ENCODE measurements at places on chromosomes 16 and 17. TPM values are rescaled to one million over a fixed set of nuclear protein-coding genes. Genes with fewer than 3 reads are reported as not detected.
A peak's percentile ranks its signal among the peaks of the same experiment; 100 is the strongest.

Gene HS3ST3B1
- total RNA-seq, result 2.6 TPM

- DNase-seq, result no peak
These were observed 317.9 kb downstream of the MAP2K6 start for GRCh38 chr17:69732272-69732918.

- no peak for DNase-seq
These were observed 17.0 kb downstream of the VAT1L start for GRCh38 chr16:77805398-77805797.

Gene DDX28
- 8.6 TPM for total RNA-seq

Gene FGF11
- total RNA-seq, result 3.9 TPM

DNA sequence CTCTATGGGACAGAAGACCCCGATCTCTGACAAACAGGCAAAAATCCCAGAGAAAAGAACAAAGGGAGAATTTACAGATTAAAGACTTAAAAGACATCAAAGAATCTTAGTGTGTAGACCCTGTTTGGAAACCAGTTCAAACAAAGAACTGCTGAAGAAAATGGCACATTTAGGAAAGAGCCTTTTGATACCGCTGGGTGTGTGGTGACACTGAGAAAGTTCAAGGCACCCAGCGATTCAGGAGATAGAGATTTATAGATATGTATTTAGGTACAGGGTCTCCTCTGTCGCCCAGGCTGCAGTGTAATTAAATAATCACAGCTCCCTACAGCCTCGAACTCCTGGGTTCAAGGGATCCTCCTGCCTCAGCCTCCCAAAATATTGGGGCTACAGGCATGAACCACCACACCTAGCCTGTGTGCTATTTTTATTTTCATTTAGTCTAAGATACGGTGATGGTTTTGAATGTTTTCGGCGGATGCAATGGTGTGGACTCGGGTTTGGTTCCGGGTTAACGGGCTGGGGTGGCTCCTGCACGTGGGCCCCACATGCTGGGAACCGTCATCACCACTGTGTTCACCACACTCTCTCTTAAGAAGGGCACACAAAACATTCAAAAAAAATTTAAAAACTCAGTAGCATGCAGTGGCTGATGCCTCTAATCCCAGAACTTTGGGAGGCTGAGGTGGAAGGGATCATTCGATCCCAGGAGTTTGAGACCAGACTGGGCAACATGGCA is 114.0 kb downstream of the ZNF778 start:
- no peak for DNase-seq

DNA sequence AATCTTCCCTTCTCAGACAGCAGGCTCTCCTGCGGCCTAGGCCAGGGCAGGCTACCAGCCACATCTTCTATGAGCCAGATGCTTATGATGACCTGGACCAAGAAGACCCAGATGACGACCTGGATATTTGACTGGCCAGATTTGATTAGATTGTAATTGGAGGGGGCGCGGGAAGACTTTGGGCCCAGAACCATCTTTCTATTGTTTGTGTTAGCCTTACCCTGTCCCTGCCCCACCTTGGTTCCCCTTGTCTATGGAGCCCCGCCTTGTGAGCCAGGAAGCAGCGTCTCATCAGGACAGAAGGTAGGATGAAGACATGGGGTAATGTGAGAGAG is 2.8 kb downstream of the CLDN7 start:
- DNase-seq, result no peak

DNA sequence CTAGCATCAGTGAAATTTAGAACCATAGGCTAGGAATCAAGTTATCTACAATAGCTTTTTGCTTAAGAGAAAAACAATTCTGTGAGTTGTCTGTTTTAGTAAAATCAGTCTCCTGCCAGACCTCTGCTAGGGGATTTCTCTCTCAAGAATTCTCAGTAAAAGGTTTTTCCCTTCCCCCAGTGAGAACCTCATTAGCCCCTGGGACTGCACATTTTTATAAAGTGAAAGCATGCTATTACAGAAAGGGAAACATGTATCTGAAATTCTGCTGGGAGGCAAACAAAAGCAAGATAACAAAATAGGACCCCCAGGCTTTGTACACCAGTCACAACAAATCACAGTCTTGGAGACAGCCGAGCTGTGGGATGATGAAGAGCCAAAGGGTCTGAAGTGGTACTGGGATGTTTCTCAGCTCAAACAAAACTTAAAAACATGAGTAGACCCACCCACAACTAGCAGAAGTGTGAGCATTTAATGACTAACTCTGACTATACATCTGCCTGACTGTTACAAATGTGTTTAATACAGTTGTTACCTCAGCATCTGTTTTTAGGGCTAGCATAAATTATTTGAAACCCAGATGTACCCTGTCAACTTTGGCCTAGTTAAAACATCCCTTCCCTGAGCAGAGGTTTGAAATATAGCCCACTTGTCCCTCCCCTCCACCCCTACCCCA is 20.0 kb upstream of the GLG1 start:
- DNase-seq, result no peak

DNA sequence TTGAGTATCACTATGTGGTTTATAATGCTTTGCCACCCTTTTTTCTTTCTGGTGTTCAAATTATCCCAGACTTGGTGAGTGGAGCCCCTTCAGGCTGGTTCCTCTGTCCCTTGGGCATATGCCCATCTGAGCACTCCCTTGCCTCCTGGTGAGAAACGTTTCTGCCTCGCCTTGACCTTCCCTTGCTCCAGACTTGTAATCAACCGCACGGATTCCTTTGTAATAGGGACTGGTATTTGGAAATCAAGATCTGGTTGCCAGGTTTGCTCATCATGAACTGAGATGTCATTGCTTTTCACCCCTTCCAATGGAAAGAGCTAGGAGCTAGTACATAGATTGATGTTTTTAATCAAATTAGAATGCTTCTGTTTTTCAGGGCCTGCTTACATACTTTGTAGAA is 43.7 kb downstream of the SEC14L1 start:
- DNase-seq, result no peak

- DNase-seq, result peak; percentile 26
These were observed 60.4 kb upstream of the IRX6 start for GRCh38 chr16:55263271-55264250.

DNA sequence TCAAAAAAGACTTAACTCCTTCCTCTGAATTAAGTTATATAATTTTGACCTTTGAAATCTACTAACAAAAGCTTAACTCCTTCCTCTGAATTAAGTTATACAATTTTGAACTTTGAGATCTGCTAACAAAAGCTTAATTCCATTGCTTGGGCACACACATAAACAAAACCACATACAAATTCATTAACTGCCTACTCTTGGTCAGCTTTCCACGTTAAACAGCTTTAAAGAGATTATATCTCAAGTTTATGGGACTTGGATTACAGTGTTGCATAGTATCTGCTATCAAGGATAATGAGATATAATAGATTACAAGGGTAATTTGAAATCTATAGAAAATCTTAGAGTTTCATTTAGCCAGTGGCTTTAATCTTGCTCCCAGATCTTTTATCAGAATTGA is 23.5 kb downstream of the COX10 start:
- no peak for DNase-seq

Gene XYLT1
- total RNA-seq, result 2.9 TPM

Gene FBXW10B
- 1.2 TPM for total RNA-seq

DNA sequence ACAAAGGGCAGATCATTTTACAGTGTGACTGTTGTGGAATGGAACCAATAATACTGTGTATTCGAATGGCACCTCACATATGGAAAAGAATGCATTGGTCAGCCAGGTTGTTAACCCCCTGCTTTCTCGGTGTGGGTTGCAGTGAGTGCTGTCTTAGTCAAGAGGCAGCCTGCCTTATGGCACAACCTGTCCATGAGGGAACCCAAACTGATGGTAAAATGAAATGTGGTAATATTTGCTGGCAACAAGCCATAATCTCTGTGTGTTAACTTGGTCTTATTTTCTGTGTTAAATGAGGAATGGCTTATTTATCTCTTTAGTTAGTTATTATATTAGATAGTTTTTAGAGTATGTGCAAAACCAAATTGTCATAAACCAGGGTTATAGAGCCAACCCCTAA is 81.6 kb downstream of the TMC6 start:
- DNase-seq, result no peak

Gene TOP2A
- 0.51 TPM for total RNA-seq

Gene LRRC37A
- total RNA-seq, result 0.32 TPM

GRCh38 chr16:24731722-24732419 is 2.4 kb downstream of the TNRC6A start:
- DNase-seq, result no peak

- DNase-seq, result no peak
These were observed 35.3 kb downstream of the LDHD start for GRCh38 chr16:75081179-75081859.

Gene CLDN7
- total RNA-seq, result 0.75 TPM

GRCh38 chr17:81480140-81481072 is 32.2 kb downstream of the ACTG1 start:
- DNase-seq, result no peak

- DNase-seq, result no peak
These were observed 20.0 kb upstream of the IL17C start for GRCh38 chr16:88618182-88618955.

Gene TBC1D3I
- total RNA-seq, result 0.38 TPM

Gene CEMP1
- not detected for total RNA-seq

- no peak for DNase-seq
These were observed 278.9 kb downstream of the SNX29 start for GRCh38 chr16:12255473-12255872.

Gene CHST4
- not detected for total RNA-seq

Gene USP43
- not detected for total RNA-seq

- peak; percentile 60 for DNase-seq
These were observed 72.8 kb downstream of the AMFR start for GRCh38 chr16:56352351-56353053.

All from cardiac septum (tissue), 1 donor.